DMS 273 treated with DMSO at 0.1 percent for 48 hours (cell line): ENCODE measurements at places on chromosomes 6 and 20.

- no peak for DNase-seq
Measured at GRCh38 chr6:107408714-107409113, 50.6 kb downstream of the PDSS2 start.

- DNase-seq = peak; percentile 89
Measured at GRCh38 chr20:48912065-48912464, 9.4 kb upstream of the ARFGEF2 start.

GRCh38 chr6:157867981-157868380 is 44.9 kb downstream of the SNX9 start:
- DNase-seq = no peak

DNA sequence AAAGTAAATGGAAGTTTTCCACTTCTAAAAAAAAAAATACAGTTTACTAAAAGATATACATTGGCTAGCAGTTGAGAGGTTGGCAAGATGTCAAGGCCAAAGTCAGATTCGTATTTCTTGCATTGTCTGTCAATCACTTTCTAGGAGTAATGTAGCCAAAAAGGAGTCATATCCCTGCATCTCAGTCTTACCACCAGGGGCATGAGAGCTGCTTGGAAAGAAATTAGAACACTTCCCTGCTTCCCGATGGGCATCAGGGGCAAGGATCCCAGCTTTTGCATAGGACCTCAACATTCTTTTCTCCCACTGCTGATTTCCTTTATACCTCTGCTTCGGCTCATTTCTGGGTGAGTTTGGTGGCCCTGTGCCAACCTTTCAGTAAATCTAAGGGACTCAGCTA is 581.0 kb upstream of the MAP3K7 start:
- no peak for DNase-seq

- peak; percentile 17 for DNase-seq
Measured at GRCh38 chr6:133184798-133185372, 56.3 kb upstream of the EYA4 start.

DNA sequence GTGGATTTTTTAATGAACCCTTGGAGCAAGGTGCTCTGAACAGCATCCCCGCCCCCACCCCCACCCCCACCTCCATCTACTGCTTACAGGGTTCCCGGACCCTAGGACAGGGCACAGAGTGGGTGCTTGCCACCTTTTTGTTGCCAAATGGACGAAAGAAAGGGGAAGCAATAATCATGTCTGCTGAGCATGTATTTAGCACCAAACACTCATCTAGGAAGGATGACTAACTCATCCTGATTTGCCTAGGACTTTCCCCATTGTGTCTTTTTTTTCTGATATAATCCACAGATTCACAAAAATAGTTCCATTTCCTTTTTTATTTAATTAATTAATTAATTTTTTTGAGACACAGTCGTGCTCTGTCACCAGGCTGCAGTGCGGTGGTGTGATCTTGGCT is 1.2 kb upstream of the PLTP start:
- DNase-seq = no peak

DNA sequence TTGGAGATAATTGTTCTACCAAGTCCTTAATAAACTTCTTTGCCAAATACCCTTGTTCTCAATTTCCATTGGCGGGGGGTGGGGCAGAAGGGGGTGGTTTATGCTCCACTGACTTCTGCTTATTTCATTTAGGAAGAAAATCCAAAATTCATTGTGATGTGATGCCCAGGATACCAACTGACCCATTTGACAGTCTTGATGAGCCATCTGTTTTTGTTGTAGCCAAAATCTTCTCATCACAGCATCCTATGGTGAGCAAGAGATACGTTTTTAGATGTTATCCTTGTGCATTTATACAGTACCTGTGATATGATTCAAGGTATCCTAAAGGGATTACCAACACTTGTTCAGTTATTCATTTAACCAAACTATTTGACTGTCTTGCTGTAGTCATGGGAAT is 108.5 kb upstream of the BMP5 start:
- no peak for DNase-seq

DNA sequence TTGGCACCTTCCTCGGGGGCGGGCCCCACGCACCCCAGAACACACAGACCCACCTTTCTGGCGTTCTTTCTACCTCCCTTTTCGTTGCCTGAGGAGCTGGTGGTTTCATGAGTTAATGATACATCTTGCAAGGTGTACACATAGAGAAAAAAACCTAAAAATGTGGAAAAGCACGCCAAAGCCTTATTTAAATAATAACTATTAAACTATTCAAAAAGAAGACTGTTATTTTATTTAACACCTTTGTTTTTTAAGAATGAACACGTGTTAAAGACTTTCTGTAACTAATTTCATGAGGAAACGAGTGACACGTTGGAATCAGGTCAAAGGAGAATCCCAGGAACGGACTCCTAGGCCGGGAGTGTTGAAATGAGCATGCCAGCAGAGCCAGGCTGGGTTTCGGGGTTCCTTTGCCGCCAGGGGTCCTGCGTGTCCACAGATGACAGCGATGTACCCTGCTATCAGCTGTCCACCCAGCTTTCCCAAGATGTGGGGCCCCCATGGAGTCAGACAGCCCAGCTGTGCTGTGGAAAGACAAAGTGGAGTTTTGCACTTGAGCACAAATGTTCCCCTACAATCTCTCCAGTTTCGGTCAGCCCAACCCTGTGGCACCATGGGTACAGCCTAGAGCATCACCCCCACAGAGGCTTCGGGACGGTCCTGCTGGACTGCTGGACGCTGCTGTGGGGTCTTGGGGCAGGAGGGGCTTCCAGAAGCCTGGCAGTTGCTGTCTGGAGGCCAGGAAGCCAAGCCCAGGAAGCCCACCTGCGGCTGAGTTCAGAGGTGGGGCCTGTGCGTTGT is 16.1 kb downstream of the SLC17A9 start:
- DNase-seq = no peak

GRCh38 chr20:19593762-19594161 is 164.3 kb upstream of the RIN2 start:
- DNase-seq = no peak

- peak; percentile 71 for DNase-seq
Measured at GRCh38 chr6:97195117-97195516, 87.9 kb downstream of the MMS22L start.

DNA sequence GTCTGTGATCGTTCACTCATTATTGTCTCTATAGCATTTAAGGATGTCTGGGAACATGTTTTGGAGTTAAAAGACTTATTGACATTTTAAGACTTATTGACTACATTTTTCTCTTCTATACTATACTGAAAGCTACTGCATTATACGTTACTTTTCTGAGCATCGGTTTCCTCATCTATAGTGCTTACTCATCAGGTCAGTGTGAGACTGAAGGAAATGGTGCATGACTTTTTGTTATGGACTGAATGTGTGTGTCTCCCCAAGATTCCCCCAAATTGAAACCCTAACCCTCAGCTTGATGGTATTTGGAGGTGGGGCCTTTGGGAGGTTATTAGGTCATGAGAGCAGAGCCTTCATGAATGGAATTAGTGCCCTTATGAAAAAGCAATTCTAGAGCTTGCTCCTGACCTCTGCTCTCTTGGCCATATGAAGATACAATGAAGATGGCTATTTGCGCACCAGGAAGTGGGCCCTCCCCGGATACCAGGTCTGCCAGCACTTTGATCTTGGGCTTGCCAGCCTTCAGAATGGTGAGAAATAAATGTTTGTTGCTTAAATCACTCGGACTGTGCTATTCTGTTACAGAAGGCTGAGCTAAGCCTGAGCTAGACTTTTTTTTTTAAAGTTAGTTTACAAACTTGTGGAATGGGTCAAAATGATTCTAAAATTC is 243.7 kb upstream of the RREB1 start:
- no peak for DNase-seq

DNA sequence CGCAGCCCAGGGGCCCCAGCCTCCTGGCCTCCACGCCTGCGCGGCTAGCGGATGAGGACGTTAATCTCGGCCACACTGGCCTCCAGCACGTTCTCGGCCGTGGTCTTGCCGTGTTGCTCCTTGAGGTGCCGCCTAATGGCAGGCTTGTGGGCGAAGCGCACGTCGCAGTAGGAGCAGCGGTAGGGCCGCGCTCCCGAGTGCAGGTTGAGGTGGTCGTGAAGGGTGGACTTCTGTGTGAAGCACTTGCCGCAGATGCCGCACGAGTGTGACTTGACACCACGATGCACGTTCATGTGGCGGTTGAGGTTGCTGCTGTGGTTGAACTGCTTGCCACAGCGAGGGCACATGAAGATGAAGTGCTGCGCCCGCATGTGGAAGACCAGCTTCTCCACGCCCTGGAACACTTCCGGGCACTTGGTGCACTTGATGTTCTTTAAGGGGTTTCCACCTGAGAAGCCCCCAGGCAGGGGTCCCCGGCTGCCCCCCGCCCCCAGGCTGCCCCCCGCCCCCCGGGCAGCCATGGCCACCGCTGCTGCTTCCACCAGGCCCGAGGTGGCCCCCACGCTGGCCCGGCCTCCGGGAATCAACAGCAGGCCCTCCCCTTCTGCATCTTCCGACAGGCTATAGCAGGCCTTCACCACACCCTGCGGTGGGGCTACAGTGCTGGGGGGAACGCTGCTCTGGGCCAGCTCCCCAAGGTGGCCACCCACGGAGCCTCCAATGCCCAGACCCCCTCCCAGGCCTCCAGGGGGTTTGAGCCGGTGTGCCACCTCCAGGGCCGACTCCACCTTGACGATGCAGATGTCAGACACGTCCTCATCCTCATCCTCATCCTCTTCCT is 1.8 kb downstream of the ZBTB12 start:
- no peak for DNase-seq

- no peak for DNase-seq
Measured at GRCh38 chr6:160791981-160792418, 90.0 kb downstream of the PLG start.

- no peak for DNase-seq
Measured at GRCh38 chr6:75299801-75300530, 15.4 kb upstream of the TMEM30A start.

DNA sequence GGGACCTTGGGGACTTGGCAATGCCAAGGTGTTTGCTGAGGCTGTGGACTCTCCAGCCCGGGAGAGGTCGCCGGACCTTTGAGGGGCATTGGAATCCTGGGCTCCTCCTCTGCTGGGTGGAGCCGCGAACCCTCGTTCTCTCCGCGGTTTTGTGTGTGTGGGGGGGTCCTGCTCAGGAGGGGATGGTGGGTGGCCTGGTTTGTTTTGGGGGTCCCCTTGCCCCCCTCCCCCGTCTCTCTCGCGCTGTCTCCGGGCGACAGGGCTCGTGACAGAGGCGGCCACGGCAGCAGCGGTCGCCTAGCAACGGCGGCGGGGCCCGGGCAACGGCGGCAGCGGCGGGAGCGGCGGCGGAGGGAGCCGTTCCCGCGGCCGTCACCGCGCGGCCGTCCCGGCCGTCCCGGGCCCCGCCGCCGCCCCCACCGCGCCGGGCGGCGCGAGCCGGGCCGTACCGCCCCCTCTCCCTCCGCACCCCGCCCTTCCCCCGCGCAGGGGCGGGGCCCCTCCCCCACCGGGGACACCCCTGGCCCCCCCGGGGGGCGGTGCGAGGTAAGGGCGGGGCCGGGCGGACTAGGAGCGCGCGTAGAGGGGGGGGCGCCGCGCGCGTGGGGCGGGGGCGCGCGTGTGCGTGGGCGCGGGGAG is 7.8 kb downstream of the SYNGAP1 start:
- no peak for DNase-seq

DNA sequence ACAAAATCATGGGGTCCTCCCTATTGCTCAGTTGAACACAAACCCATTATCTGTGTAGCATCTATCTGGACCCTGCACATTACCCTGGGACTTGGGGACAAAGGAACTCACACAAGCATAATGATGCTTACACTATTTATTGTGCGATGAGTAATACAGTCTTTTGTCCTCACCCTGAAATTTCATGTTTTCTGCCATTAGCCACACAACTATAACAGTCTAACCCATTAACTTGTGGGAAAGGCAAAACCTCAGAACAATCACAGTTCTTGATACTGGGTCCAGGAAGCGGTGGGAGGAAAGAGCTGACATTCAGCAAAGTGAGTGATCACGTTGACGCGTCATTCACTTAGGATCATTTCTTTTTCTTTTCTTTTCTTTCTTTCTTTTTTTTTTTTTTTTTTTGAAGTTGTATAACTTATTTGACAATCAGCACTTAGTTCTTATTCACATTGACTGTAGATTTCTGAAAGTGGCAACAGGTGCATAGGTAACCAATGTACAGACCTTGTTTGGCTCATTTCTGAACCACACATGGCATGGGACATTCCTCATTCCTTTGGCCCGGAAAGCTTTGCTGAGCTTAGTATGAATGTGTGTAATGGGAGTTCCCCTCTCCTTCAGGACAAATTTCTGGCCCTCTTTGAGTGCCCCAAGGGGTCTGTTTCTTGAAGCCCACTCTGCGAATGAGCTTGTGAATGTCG is 94.8 kb upstream of the CNKSR3 start:
- DNase-seq = no peak

- DNase-seq = no peak
Measured at GRCh38 chr6:24936641-24937317, 1.0 kb upstream of the RIPOR2 start.

- no peak for DNase-seq
Measured at GRCh38 chr6:169185692-169186485, 67.8 kb downstream of the THBS2 start.

DNA sequence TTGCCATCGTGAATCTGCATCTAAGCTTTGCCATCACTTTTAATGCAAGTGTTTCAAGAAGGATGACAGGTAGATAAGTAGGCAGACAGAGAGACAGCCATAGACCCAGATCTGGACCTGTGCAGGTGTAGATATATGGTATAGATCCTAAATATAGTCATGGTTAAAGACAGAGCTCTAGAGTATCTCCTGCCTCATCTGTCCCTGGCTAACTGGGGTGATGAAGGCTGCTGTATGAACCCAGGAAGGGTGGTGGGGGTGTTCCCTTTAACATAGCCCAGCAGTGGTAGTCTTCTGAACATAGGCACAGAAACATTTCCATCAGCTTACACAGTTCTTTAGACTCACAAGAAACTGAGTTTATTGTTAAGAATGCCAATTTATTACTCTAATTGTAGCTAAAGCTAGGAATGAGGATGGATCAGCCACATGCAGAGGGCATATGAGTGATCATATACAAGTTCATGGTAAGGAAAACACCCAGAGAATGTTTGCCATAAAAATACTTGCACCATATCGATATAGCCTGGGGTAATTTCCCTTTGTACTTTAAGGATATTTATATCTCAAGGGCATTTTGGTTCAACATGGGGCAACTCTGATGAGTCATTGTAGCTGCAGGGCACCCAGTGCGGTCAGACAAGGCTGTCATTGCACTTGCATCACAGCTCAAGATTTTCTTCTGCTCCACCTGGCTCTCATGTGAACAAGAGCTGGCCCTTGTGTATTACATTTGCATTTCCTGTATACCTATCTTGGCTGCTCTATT is 587.2 kb downstream of the EPM2A start:
- no peak for DNase-seq

- no peak for DNase-seq
Measured at GRCh38 chr6:156613996-156614395, 163.2 kb upstream of the ARID1B start.

- DNase-seq = no peak
Measured at GRCh38 chr20:48162621-48163020, 377.3 kb upstream of the SULF2 start.

GRCh38 chr6:75147512-75147911 is 58.3 kb downstream of the COL12A1 start:
- no peak for DNase-seq
